Kidney epithelial cell (primary cell): ENCODE measurements at places on chromosomes 12 and 14.

- DNase-seq = no peak
Measured at GRCh38 chr12:124504273-124505000, 63.0 kb downstream of the NCOR2 start.

DNA sequence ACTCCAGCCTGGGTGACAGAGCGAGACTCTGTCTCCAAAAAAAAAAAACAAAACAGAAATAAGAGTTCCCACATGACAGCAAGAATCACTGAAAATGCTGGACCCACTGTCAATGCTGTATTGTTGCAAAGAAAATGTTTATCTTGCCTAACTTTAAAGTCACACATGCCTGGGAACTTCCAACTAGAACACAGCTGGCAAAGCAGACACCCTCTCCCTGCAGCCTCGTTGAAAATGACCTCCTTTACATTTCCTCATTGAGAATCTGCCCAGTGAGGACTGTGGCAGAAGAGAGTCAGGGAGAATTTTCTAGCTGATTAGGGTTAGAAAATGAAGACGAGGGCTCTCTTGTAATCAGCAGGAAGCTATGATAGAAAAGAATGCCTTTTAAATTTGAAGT is 42.8 kb upstream of the TCL1A start:
- no peak for DNase-seq

GRCh38 chr12:13749389-13749788 is 232.0 kb downstream of the GRIN2B start:
- DNase-seq = no peak

DNA sequence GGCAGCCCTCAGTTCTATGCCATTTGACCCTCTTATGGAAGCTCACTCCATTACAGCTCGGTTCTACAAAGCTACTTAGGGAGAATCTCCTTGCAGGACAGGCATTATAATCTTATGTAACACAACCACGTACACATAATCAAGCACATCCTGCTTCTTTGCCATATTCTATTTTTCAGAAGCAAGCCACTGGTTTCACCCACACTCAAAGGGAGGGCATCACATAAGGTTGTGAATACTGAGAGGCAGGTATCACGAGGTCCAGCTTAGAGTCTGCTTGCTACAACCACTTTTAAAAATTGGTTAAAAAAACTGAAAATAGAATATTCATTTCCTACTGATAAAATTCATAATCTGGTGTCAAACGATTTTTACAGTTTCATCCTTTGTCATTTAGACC is 589.2 kb downstream of the SLC16A7 start:
- no peak for DNase-seq

DNA sequence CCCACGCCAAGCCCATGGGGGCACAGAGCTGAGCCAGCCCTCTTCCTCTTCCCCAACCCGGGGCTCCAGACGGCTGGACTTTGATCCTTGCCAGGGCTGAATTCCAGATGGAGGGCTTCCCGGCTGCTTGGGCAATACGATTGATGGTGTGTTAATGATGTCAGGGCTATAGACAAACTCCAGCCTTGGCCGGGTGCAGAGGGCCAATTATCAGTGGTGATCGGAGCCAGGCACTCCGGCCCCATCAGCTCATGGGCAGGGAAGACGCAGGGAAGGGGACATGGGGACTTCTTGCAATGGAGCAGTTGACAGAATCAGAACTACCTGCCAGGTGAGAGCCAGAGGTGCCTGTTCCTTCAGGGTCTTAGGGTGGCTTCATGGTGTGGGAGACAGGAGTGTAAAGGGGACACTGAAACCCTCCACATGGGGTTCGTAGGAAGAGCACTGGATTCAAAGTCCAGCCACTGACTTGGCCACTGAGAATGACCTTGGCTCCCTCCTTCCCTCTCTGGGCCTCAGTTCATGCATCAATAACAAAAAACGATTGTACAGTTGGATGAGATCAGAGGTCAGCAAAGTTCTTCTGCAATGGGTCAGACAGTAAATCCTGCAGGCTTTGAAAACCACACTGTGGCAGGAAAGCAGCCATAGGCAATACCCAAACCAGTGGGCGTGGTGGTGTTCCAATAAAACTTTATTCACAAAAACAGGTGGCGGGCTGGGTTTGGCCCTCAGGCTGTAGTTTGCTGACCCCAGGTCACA is 333.7 kb downstream of the MED13L start:
- DNase-seq = no peak

DNA sequence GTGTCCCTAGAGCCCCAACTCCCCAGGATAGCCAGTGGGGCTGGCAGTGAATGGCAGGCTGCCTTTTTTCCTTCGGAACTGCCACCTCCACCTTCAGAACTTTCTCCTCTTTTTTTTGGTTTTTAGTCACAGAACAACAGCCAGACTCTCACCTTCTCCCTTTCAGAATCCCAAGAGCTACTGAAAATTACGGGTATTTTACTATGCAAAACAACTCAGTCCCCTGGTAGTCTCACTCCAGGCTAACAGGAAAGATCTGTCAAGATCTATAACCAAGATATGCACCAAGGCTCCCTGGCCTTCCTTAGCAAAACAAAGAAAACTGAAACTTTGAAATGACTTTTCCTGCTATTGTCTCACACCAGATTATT is 12.5 kb downstream of the PLEKHG6 start:
- no peak for DNase-seq

- no peak for DNase-seq
Measured at GRCh38 chr14:104552738-104553125, 26.8 kb upstream of the C14orf180 start.

- DNase-seq = no peak
Measured at GRCh38 chr12:80634903-80635302, 72.5 kb upstream of the MYF6 start.

DNA sequence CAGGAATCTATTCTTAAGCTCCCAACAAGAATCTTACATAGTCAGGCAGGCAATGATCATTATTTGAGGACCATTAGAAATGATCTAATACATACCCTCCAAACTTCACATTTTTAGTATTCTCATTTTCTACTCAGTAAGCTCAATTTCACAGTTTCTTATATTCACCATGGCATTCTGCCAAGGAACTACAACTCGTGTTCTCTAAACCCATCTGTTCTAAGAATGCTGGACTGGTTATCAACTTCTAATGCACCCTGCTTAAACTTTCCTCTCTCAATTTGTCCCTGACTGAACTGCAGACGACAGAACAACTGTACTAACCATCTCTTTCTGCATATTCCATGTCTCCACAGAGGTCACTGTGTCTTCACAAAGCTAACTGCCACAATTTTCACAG is 58.6 kb downstream of the GXYLT1 start:
- DNase-seq = no peak
